ENCODE measurements at places on chromosomes 7 and 10.

DNA sequence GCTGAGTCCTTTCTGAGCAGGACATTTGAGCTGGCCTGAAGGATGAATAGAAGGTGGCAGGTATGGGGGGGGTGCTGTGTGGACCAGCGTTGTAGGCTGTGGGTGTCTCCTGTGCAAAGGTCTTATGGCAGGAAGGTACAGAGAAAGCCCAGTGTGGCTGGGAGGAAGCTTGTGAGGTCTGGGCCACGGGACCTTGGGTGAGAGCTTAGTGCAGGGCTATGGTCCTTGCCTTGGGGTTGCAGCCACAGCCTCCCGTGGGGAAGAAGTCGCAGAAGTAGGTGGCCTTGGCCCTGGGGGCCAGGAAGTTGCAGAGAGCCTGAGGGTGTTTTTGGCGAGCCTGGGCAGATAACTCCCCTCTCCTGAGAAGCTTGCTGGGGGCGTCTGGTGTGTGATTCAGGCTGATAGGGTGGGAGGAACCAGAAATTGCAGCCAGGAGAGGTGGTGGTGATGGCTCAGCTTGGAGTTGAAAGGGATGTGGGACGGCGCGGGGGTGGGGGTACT is 172.0 kb upstream of the TNRC18 start:
- DNase-seq, result no peak

DNA sequence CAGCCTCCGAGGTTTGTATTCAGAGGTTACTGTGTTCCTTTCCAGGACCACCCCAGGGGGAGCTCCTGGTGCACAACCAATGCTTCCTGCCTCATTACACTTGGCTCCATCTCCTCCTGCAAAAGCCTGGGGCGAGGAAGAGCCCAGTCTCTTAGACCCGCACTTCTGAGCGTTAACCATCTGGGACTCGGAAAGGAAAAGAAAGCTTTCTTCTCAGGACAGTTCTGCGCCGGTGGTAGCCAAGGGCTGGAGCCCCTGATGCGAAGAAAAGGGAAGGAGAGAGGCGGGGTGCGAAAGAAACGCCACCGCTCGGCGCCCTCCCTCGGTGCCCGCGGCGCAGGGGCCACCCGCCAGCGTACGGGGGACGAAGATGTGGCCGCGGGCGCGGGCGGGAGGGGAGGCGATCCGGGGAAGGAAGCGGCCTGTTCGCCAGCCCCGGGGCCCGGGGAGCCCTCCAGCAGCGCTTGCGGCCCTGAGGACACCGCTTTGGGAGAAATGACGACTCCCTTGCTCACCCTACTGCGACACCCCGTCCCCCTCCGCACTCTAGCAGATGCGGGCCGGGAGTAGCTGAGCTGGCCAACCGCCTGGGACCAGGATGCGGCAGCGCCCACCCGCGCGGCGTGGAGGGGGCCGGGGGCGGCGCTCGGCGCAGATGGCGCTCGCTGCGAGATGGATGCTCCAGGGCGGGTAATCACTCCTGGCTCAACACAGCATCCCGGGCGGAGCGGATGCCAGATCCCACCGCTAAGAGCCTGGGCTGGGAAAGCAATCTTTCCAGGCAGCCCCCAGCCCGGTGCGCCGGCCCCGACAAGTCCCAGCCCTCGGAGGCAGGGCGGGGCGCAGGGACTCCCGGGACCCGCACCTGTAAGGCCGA is 1.3 kb downstream of the NRCAM start:
- no peak for DNase-seq

DNA sequence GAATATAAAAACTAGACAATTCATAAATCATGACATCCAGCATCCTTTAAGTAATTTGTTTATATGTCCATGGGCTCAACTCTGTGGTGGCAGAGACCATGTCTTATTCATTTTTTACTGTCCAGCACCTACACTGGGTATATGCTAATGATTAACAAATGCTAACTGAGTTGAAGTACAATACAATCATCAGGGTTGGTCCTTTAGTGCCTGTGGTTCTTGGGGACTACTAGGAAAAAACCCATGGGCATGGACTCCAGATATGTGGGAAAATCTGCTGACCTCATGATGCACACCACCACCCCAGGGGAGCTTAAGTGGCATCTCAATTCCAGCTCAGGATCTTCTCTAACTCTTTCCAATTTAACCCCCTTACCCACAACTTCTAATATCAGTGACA is 85.3 kb upstream of the YAE1 start:
- no peak for DNase-seq

DNA sequence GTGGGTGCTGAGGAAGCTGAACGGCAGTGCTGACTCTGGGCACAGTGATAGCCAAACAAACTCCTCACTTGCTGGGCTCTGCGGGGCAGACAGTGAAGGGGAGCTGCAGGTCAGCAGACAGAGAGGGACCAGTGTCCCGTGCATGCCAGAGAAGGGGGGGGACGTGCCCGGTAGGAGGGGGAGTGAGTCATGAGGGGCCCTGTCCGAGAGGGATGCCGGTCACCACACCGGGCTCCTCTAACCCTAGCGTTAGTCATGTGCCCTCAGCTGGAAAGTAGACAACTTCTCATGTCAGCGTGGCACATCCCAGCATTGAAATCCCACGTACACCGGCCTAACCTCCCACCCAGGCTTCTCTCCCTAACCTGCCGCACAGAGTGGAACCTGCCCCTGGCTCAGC is 117.1 kb upstream of the DPP6 start:
- DNase-seq, result no peak

DNA sequence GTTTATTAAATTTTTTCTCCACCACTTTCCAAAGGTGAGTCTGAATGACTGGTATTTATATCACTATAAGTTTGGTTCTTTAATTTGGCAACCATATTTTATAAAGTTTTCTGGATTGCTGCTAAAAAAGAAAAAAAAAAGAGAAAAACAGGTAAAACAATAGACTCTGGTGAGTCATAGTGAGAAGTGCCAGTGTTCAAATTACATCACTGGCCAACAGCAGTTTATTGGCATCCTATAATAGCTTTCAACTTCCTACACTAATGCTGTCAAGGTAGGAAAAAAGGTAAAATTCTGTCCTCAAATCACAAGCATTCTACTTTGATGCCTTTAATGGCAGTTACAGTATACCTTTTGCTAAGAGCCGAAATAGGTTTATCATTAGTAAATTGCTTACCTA is 808.8 kb downstream of the GRM8 start:
- no peak for DNase-seq

GRCh38 chr7:7157177-7157886 is 25.0 kb upstream of the C1GALT1 start:
- DNase-seq, result peak; percentile 90

DNA sequence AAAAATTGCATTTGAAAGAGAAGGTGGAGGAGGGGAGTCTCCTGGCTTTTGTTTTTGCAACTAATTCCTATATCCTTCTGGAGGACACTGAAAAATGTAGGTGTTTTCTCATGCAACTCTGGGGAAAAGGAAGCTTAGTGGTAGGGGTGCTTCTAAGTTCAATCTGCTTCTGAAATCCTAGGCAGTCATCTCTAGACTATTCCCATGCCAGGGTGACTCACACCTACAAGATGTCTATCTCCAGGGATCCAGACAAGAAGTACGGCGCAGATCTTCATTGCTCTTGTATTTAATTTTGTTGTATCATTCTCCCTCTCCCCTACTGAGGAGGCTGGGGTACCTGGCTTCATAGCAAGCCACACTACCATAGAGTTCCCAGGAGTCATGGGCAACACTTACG is 258.8 kb downstream of the PHF14 start:
- DNase-seq, result no peak

DNA sequence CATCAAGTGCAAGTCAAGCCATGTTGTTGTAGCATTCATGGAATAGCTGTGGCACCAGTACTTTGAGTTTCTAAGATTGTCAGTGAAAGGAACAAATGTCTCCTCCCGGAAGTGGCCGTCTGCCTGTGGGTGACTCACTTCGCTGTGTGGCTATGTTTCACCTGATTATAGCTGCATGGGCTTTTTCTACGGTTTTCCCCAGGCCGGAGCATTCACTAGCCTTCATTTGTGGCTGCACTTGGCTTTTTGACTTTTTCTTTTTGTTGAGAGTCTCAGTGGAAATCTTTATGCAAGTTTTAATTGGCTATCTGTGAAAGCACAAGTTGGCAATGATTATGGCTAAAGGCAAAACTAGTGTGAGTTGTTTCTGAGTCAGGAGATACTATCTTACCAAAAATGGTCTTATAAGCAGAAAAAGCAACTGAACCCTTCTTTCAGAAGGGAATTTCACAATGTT is 35.0 kb downstream of the SRI start:
- peak; percentile 80 for DNase-seq

GRCh38 chr10:63200431-63200830 is 67.3 kb downstream of the NRBF2 start:
- no peak for DNase-seq

DNA sequence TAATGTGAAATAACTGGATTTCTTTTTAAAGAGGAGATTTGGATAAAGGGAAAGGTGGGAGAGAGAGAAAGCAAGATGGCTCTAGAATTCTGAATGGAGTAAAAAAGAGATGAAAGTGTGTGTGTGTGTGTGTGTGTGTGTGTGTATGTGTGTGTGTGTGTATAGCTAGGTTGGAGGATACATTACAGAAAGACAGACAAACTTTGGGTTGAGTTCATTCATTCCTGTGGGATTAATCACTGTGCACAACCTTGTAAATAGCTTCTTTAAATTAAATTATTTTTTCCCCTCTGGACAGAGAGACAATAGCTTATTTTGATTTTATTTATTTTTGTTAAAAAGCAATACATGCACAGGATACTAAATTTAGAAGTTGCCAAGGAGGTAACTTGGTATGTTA is 7.5 kb downstream of the ASB4 start:
- no peak for DNase-seq

DNA sequence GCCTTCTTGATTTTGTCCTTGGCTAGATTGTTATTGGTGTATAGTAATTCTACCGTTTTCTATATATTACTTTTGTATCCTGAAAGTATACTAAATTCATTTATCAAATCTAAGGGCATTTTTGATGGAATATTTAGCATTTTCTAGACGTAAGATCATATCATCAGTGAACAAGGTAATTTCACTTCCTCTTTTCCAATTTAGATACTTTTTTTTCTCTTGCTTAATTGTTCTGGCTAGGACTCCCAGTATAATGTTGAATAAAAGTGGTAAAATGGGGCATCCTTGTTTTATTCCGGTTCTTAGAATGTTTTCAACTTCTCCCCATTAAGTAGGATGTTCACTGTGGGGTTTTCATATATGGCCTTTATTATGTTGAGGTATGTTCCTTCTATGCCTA is 260.7 kb downstream of the POLR1F start:
- no peak for DNase-seq

DNA sequence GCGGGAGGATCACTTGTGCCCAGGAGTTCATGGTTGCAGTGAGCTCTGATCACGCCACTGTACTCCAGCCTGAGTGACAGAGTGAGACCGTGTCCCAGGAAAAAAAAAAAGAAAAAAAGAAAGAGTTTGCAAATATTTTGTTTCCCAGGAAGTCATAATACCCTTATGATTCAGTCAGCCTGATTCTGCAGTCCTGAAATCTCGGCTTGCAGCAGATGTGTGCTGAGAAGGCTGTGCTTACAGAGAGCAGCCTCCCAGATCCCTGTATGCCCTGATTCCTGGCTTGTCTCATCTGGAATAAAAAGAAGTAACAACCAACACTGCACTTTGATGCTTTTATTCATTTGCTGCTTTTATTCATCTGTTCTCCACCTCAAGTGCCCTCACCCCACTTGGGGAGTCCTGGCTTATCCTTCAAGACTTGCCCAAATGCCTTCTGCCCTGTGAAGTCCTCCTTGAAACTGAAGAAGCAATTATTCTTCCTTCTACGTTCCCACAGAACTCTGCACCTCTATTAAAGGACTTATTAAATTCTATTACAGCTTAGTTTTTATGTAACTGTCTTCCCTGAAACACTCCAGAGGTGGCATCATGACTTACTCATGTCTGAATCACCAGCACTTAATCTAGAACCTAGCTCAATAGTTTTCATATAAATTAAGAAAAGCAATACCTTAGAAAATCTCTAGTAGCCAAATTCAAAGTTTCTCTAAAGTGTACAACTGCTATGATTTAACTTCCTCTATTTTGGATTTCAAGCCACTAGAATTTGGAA is 27.7 kb upstream of the BPGM start:
- DNase-seq, result peak; percentile 82

- DNase-seq, result no peak
Observed at GRCh38 chr10:69401416-69401815, 15.3 kb downstream of the TACR2 start.

DNA sequence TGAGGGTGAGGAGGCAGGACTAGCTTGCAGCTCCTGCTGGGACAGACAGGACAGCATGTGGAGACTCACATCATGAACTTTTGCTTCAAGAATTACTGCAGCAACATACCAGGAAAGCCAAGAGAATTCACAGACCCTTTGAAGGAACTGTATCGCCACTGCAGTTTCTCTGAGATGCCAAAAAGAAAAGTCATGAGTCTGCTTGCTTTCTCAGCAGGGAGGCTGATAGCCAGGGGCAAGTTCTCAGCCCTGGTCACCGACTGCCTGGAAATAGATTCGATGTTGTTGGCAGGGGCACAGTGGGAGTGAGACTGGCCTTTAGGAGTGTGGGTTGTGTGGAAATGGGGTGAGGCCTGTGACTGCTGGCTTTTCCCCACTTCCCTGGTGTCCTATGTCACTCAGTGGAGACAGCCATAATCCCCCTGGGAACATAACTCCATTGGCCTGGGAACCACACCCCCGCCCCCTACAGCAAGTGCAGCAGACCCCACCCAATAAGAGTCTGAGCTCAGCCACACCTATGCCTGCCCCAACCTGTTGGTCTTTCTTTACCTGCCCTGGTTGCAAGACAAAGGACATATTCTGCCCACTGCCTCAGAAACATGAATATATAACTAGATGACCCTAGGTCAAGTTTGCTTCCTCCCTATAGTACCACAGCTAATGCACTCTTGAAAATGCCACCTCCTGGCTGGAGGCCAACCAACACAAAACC is 1.6 kb upstream of the SAMD9 start:
- DNase-seq, result peak; percentile 15

Data from stromal cell of bone marrow (primary cell).